ENCODE measurements at places on chromosomes 5 and 9.

DNA sequence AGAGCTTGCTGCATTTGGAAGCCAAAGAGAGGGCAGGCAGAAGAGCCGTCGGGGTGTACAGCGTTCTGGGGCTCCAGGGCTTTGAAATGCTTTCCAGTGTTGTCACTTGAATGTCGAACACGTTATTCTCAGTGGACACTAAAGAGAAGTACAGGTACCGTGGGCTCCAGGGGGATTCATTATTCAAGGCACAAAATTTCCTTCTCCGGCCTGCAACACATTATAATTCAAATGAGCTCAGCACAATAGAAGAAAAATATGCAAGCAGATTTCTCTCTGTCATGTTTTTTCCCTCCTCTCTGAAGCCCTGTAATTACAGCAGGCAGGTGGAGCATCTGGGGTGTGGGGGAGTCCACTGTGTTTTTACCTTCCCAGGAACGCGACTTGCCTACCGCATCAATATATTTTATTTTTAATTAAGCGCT is 293.1 kb downstream of the ZSWIM6 start:
- no peak for DNase-seq

DNA sequence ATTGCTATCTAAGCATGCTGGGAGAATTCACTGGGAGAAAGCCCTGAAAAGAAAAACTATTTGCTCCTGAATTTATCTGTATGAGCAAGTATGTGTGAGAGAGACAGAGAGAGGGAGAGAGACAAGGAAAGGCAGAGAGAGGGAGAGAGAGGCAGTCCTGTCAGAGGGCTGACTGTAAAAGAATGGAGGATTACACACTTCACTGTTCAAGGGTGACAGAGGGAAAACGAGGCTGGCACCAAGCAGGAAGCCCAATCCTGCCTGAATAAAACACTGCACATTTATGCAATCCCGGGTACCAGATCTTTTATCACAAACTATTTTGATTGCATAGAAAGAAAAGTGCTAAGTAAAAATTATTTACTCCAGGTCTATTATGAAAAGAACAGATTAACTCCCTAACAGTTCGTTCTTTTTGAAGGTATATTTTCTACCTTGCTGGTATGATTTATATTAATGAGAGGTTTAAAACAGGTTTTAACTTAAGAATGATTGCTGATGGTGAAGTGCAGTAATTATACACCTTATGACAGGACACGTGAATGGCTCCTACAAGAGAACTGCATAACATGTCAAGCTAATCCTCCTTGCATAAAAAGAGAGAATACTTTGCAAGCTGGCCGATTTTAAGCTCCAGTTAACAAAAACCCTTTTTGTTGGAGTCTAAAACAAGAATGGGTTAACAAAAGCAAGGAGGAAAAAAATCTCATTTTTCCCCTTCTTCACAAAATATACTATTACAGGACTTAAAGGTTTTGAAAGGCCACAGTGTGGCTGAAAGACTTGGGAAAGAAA is 82.5 kb downstream of the NFIB start:
- no peak for DNase-seq

- no peak for DNase-seq
These were observed 11.3 kb downstream of the SIL1 start for GRCh38 chr5:139186752-139187326.

- no peak for DNase-seq
These were observed 14.9 kb downstream of the LHFPL2 start for GRCh38 chr5:78633700-78634099.

GRCh38 chr9:32345243-32345642 is 39.2 kb upstream of the ACO1 start:
- no peak for DNase-seq

- DNase-seq: no peak
These were observed 133.7 kb upstream of the FBXL17 start for GRCh38 chr5:108515517-108516105.

- no peak for DNase-seq
These were observed 56.5 kb upstream of the ZNF354A start for GRCh38 chr5:178786859-178787499.

GRCh38 chr5:130213607-130214006 is 309.3 kb downstream of the CHSY3 start:
- no peak for DNase-seq

GRCh38 chr5:179397516-179397915 is 52.3 kb upstream of the ADAMTS2 start:
- no peak for DNase-seq

All from stimulated activated CD8-positive, alpha-beta memory T cell treated with anti-CD3 and anti-CD28 coated beads, Interleukin-7, amount 100 ng/mL, for 1 hour (primary cell).